ENCODE measurements at places on chromosomes 13 and 19.

- DNase-seq = no peak
Observed at GRCh38 chr19:4063369-4064148, 3.1 kb downstream of the ZBTB7A start.

- no peak for DNase-seq
Observed at GRCh38 chr13:85170372-85170771, 628.8 kb downstream of the SLITRK6 start.

GRCh38 chr19:46599716-46600373 is 1.3 kb upstream of the CALM3 start:
- DNase-seq = no peak

GRCh38 chr13:78762825-78763224 is 103.9 kb upstream of the OBI1 start:
- DNase-seq = no peak

GRCh38 chr19:51594774-51595109 is 23.7 kb downstream of the ZNF175 start:
- no peak for DNase-seq

DNA sequence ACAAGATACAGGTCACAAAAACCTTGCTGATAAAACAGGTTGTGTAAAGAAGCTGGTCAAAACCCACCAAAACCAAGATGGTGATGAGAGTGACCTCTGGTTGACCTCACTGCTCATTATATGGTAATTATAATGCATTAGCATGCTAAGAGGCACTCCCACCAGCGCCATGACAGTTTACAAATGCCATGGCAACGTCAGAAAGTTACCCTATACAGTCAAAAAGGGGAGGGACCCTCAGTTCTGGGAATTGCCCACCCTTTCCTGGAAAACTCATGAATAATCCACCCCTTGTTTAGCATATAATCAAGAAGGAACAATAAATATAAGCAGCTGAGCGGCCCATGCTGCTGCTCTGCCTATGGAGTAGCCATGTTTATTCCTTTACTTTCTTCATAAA is 434.1 kb downstream of the ZNF536 start:
- no peak for DNase-seq

- DNase-seq = no peak
Observed at GRCh38 chr13:79646880-79647279, 165.9 kb downstream of the NDFIP2 start.

- DNase-seq = no peak
Observed at GRCh38 chr13:86960876-86961275, 710.3 kb upstream of the SLITRK5 start.

GRCh38 chr13:110018009-110018408 is 231.6 kb upstream of the IRS2 start:
- DNase-seq = no peak

GRCh38 chr13:101204270-101205020 is 211.9 kb downstream of the NALCN start:
- no peak for DNase-seq

- DNase-seq = no peak
Observed at GRCh38 chr19:1606138-1606651, 933 bp upstream of the UQCR11 start.

GRCh38 chr13:30866677-30867076 is 39.4 kb upstream of the MEDAG start:
- DNase-seq = no peak

GRCh38 chr13:110790371-110790770 is 76.9 kb downstream of the ING1 start:
- no peak for DNase-seq

Measured in cerebellar nuclear complex (tissue), 1 donor.